ENCODE measurements at places on chromosomes 12 and 14. TPM values are rescaled to one million over a fixed set of nuclear protein-coding genes. Genes with fewer than 3 reads are reported as not detected.

CCDC197 gene
- total RNA-seq, result not detected

PTPRQ gene
- not detected for total RNA-seq

SIX1 gene
- 0.27 TPM for total RNA-seq

RAPGEF3 gene
- total RNA-seq, result 26.9 TPM

KRT75 gene
- not detected for total RNA-seq

CELA1 gene
- not detected for total RNA-seq

LRRC9 gene
- not detected for total RNA-seq

HOXC12 gene
- not detected for total RNA-seq

MMP14 gene
- 236 TPM for total RNA-seq

SPX gene
- 0.09 TPM for total RNA-seq

TBX3 gene
- 3.2 TPM for total RNA-seq

PTPN11 gene
- 68.9 TPM for total RNA-seq

RNASE7 gene
- not detected for total RNA-seq

RPS6KL1 gene
- total RNA-seq, result 6.1 TPM

ANKRD9 gene
- 8.0 TPM for total RNA-seq

LTB4R2 gene
- 2.9 TPM for total RNA-seq

TSPAN11 gene
- 0.09 TPM for total RNA-seq

GUCY2C gene
- total RNA-seq, result not detected

CSAD gene
- 5.2 TPM for total RNA-seq

HEATR5A gene
- total RNA-seq, result 24.0 TPM

ZNF268 gene
- total RNA-seq, result 28.7 TPM

CMA1 gene
- not detected for total RNA-seq

OVCH1 gene
- 0.85 TPM for total RNA-seq

GYS2 gene
- not detected for total RNA-seq

GDF3 gene
- total RNA-seq, result not detected

RTL1 gene
- not detected for total RNA-seq

TMEM229B gene
- 0.19 TPM for total RNA-seq

AACS gene
- 21.8 TPM for total RNA-seq

TPPP2 gene
- total RNA-seq, result not detected

Measured in endothelial cell of coronary artery (primary cell).